CD4-positive, alpha-beta T cell (primary cell): ENCODE measurements at places on chromosomes 3 and 15.

GRCh38 chr15:38997841-38998240, 433.2 kb upstream of the RASGRP1 start:
- DNase-seq: no peak

- no peak for DNase-seq
These were observed 16.4 kb downstream of the PXYLP1 start for GRCh38 chr3:141248064-141248463.

GRCh38 chr3:24958910-24959447, 464.3 kb upstream of the THRB start:
- DNase-seq: no peak

GRCh38 chr3:69725994-69726571, 13.2 kb upstream of the MITF start:
- DNase-seq: no peak

DNA sequence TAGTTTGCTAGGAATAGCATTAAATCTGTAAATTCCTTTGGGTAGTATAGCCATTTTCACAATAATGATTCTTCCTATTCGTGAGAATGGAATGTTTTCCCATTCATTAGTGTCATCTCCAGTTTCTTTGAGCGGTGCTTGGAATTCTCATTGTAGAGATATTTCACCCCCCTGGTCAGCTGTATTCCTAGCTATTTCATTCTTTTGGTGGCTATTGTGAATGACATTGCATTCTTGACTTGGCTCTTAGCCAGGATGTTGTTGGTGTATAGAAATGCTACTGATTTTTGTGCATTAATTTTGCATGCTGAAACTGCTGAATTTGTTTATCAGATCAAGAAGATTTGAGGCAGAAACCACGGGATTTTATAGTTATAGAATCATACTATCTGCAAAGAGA, 690.5 kb upstream of the ALCAM start:
- DNase-seq: no peak
